ENCODE measurements at places on chromosomes 12 and 14.

GRCh38 chr12:68806488-68807237, 1.3 kb upstream of the MDM2 start:
- no peak for ATAC-seq

GRCh38 chr14:96098309-96098998, 59.3 kb downstream of the C14orf132 start:
- ATAC-seq: no peak

DNA sequence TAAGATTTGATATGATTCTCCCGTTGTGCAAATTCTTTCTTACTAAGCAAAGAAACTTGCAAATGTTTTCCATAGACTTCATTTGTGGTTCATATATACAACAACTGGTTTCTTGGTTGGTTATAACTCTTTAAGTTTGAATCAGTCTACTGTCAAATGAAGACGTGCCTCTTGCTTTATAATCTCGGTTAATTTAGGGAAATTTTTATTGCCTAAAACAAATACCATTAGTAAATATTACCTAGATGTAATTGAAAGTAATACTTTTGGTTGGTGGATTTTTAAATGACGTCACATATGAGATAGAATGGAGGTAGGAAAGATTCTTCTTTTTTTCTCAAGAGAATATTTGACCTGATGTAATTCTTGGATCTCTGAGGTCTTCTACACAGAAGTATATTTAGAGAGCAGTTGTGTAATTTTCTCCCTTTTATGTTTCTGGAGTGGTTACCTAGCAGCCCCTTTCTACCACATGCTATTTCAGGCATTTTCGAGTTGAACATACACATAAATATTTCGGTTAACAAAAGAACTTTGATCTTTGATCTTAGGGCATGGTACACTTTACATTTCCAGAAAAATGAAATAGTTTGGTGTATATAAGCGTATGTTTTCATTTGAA, 1.7 kb downstream of the ATF7IP start:
- ATAC-seq: no peak

GRCh38 chr12:107998863-107999262, 130.2 kb upstream of the WSCD2 start:
- no peak for ATAC-seq

DNA sequence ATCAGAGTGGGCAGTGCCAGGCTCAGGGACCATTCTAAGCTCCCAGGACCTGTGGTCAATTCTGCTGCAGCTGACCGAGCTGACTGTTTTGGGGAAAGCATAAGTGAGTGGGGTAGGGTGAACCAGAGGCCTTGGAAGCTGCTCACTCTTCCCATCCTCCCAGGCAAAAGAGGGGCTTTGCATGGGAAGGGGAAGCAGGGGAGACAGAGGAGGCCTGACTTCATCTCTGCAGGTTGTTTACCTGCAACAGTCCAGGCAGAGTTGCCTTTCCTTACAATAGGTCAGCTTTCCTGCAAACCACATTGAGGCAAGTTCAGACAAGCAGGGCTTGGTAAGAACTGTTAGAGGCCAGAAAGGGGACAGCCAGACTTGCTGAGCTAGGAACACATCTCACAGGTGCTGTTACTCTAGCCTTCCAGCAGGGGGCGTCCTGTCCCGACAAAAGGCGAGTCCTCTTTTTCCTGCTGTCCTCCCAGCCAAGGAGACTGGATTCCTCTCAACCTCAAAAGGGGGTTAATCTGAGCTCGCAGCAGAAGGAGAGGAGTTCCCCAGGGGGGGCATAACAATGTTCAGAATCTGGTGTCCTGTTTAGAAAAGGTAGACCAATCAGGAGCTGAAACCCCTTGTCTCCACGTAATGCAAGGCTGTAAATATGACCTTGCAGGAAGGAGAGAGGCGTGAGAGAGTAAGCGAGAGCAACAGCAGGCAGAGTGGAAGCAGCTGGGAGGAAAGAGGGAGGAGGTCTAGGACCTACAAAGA, 4.3 kb upstream of the DHRS2 start:
- ATAC-seq: peak; percentile 74

- peak; percentile 19 for ATAC-seq
Measured at GRCh38 chr14:100850841-100851585, 25.1 kb downstream of the MEG3 start.

GRCh38 chr14:62168564-62169155, 406.4 kb downstream of the SNAPC1 start:
- ATAC-seq: no peak

DNA sequence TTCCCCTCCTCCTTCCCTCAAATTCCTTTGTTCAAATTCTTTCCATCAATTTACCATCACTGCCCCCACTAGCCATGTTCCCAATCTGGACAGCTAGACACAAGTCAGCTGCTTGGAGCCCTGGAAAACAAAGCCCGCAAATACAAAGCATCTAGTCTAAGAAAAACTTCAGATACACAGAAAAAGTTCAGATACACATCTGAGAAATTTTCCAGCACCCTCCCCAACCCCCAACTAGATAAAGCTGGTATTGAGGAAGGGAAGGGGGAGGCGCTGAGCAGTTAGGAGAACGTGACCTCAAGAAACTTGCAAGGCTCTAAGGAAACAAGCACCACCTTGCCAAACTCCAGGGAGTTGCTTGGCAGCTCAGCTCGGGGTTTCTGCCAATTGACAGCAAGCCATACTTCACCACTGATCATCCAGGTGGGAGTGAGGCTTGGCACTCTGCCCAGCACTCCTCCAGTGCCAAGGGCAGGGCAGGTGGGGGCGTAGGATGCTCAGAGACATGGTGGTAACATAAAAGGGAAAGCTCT, 5.1 kb upstream of the CNIH1 start:
- no peak for ATAC-seq

DNA sequence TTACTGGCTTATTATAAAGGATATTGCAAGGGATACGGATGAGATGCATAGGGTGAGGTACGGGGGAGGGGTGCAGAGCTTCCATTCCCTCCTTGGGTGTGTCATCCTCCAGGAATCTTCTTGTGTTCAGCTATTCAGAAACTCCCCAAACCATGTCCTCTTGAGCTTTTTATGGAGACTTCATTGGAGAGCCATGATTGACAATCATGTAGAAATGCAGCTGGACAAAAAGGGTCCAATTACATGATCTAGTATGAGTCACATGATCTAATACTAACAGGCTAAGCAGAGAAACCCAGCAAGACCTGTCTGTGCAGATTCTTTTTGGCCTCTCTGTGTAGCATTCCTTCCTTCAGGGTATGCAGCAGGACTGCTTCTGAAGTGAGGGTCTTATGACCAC, 23.9 kb upstream of the FLVCR2 start:
- no peak for ATAC-seq
